AG10803 (cell line): ENCODE measurements at places on chromosomes 4 and X.

DNA sequence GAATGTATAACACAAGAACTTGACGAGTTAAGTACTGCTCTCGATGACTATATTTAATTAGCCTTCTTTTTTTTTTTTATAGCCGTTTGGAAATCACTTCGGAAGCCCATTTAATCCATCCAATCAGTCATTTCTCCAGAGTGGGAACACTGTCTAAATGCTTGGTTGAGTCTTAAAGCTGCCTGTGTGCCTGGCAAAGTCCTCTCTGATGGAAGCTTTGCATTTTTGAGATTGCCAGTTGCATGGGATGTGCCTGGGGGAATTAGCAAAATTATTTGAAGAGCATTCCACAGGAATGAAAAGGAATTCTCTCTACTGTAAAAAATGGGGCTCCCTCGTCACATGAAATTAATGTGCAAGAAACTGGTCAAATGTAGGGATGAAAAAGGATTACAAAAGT, 398.8 kb upstream of the RPS6KA3 start:
- DNase-seq: peak; percentile 79

GRCh38 chr4:47104986-47105385, 73.6 kb downstream of the GABRB1 start:
- no peak for DNase-seq

DNA sequence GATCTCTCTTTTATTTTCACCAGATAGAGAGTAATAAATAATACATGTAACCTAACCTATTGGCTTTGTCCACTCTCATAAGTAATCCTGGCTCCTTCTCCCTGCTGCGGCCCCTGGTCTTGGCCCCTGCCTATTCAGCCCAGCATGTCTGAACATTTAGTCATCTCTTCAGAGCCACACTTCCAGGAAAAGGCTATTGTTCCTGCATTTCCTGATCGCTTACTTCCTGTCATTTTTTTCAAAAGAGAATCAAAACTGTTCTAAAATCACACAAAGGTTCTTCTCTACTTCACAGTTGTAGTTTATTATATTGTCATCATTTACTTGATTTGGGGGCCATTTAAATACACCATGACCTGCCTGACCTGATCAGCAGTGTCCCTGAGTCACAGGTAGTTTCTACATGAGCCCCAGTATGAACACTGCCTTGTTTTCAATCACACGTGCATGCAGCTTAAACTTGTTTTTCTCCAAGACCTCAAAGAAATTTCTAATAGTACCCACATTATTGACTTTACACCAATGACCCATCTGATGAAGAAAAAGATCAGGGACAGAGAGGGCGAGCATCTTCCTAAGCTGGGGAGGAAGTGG, 47.4 kb upstream of the KDR start:
- DNase-seq: no peak

- DNase-seq: no peak
Measured at GRCh38 chrX:683576-683975, 53.0 kb downstream of the SHOX start.

DNA sequence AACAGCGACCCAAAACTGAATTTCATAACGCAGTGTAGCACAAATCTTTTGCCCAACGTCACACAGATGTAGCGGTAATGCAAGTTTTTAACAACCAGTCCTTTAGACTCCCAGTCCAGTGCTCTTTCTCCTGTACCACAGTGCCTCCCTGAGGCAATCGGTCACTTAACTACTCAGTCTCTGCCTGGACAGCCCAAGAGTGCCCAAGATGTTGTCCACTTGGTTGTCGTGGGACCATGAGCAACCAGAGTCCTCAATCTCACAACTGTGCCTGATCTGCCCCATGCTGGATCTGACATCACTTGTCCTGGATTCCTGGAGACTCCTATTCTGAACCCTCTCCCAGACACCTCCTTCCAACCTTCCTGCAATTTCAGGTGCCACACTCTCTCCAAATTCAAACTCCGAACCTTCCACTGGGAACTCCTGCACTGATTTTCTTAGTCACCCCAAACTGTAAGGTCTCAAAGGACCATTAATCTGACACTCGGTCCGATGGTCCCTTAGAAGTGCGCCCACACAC, 702 bp downstream of the MMGT1 start:
- DNase-seq: peak; percentile 25

DNA sequence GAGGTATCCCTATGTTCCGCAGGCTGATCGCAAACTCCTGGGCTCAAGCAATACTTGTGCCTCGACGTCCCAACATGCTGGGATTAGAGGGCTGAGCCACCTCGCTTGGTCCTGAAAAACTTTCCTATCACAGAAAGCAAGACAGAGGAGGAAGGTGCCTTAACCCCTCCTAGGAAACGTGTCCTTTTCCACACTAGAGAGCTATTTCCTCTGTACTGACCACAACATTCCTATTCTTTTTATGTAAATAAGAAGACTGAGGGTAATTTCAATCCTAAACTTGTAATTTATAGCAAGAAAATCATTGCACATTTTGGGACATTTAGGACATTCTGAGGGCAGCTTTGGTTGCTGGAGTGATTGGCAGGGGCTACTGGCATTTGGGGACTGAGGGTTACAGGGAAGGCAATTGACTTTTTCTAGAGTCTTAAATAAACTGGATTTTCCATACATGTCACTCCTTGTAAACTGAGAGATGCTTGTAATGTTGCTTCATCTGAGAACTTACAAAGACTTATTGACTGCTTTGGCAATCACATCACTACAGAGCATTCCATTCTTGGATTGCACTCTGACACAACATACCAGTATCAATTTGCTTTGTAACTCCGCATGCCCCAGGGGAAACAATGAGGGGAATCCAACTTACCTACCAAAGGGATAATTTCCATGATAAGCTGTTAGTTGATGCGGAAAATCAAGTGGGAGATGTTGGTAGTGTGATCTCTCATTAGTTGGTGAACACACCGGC, 15.6 kb downstream of the XAGE3 start:
- DNase-seq: peak; percentile 53

GRCh38 chr4:40718586-40718985, 31.2 kb upstream of the NSUN7 start:
- DNase-seq: no peak

- peak; percentile 33 for DNase-seq
Measured at GRCh38 chr4:185304541-185304940, 91.2 kb downstream of the LRP2BP start.

GRCh38 chr4:137635108-137635507, 102.8 kb upstream of the PCDH18 start:
- DNase-seq: peak; percentile 82

DNA sequence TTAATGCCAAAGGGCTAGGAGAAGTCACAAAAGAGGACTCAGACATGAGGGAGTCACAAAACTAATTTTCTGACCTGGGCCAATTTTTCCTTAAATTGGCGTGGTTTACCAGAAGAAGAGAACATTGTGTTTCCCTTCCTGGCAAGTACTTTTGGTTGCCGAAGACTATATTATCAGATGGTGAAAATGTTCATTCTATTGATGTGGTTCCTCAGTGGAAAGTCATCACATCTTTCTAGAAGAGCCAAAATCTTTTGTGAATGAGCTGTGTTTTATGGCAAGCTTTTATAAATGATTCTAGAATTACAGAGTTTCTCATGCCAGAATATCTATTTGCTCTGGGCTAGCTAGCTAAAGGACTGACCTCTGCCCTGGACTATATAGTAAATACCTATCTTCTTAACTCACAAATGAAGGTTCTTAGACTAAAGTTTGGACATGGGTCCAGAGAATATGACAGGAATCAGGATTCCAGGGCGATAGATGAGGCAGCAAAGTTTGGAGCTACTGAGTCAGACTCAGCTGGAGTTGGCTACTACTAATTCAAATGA, 288.9 kb downstream of the IL1RAPL2 start:
- DNase-seq: no peak

GRCh38 chr4:122481766-122482405, 25.4 kb upstream of the IL2 start:
- DNase-seq: peak; percentile 62

GRCh38 chr4:2064276-2064991, 5.3 kb downstream of the NAT8L start:
- DNase-seq: no peak

DNA sequence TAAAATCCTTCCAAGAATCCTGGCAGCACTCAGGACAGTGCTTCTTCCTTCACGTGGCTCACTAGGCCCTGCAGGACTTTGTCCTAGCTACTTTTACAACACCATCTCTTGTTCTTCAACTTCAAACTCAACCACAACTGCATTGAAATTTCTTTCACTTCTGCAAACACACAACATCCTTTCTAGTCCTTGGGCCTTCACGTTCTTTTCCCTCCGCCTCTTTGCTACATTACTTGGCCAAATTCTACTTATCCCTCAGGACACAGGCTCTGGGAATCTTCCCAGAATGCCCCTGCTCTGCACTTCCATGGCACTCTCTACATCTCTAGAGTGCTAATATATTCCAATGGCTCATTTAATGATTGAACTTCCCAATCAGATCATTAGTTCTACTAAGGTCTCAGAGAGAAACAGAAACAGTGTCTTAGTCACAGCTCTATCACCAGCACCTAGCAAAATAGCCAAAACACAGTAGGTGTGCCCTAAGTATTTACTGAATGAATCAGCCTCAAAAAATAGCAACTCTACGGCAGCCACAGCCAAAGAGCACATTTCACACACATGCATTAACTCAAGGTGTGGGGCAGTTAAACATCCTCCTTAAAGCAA, 73.3 kb downstream of the MANBA start:
- DNase-seq: peak; percentile 33

DNA sequence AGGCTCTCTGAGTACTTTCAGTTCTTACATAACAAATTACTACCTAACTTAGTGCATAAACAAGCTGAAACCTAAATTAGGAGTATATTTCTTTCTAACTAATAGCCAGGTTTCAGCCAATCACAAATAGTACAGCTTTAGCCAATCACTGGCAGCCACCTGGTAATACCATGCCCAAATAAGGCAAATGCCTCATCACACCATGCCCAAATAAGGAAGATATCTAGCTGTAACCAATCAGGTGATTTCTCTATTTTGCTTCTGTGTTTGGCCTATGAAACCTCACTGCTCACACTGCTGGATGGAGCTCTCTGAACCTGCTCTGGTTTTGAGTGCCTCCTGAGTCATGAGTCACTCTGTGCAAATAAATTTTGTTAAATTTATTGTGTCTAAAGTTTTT, 113.5 kb downstream of the DDIT4L start:
- no peak for DNase-seq

- no peak for DNase-seq
Measured at GRCh38 chrX:9269134-9269533, 195.7 kb upstream of the TBL1X start.

DNA sequence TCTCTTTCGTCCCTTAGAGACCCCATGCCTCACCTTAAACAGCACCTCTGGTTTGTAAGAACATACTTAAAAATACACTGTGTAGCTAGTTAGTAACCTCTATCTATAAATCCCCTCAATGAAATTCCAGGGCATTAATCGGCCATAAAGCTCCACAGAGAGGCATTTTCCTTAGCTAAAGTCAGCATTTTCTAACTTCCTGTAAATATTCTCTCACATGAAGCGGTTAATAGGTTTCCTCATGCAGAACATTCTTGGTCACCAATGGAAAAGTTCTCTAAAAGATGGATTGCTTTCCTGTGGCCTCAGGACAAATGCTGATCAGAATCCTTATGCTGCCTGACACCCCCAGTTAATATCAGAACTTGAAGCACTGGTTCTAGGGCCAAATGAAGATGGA, 248.6 kb upstream of the BOD1L1 start:
- DNase-seq: no peak

GRCh38 chr4:5823542-5824211, 69.2 kb downstream of the CRMP1 start:
- no peak for DNase-seq

DNA sequence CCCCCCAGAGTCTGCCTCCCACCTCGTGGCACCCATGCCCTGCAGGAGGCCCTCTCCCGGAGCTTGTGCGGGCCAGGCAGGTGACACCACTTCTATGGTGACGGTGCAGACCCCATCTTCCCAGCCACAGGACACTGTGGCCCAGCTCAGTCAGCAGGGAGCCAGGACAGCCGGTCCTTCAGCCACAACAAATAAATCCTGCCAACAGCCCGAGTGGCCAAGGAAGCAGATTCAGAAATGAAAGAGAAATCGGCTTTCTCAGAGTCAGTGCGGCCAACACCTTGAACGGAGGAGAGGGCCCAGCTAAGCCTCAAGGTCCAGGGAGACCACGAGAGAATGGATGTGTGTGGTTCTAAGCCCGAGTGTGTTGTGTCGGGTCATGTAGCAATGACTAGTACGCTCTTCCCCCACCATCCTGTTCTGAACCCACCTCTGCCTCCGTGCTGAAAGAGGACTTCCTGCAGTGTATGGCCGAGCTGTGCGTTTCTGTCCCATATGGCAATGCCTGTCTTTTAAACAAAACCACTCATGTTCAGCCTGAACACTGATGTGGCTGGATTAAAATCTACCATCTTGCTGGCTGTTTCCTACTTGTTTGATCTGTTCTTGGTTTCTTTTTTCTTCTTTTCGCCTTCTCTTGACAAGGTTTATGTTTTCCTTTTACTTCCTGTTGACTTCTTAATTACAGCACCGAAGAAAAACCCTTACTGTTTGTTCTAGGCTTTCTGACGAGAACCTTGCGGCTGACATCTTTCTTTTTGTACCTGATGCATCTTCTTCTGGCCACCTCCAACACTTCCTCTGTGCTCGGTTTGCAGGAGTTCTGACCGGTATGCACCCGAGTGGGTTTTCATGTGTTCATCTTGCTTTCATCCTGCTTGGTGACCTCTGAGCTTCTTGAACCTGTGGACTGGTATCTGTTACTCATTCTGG, 53.1 kb downstream of the GAK start:
- no peak for DNase-seq

GRCh38 chrX:55778322-55778721, 60.8 kb downstream of the RRAGB start:
- peak; percentile 13 for DNase-seq

GRCh38 chr4:178693816-178694215, 1251.6 kb upstream of the AGA start:
- no peak for DNase-seq

DNA sequence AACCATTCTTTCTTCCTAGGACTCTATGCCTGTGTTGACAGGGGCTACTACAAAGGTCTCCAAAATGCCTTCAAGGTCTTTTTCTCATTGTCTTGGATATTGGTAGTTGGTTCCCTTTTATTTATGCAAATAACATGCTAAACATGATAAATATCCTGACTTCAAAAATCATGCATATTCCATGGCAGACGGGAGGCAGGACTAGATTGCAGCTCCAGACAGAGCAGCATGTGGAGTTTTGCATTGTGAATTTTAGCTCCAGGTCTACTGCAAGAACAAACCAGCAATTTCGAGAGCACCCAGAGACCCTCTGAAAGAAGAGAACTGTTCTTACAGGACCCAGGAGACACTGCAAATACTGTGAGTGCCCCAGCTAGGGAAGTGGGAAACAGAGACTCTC, 254.9 kb downstream of the RCHY1 start:
- DNase-seq: no peak

GRCh38 chr4:78644744-78645330, 93.3 kb downstream of the ANXA3 start:
- peak; percentile 82 for DNase-seq

GRCh38 chr4:3879681-3880614, 113.8 kb downstream of the ADRA2C start:
- DNase-seq: peak; percentile 10
